ENCODE measurements at places on chromosomes 7 and 10.

GRCh38 chr7:139857791-139858190 is 28.7 kb downstream of the TBXAS1 start:
- no peak for DNase-seq

GRCh38 chr10:12796401-12797160 is 204.9 kb downstream of the CCDC3 start:
- DNase-seq: no peak

GRCh38 chr7:128791972-128792327 is 182 bp downstream of the CCDC136 start:
- no peak for DNase-seq

DNA sequence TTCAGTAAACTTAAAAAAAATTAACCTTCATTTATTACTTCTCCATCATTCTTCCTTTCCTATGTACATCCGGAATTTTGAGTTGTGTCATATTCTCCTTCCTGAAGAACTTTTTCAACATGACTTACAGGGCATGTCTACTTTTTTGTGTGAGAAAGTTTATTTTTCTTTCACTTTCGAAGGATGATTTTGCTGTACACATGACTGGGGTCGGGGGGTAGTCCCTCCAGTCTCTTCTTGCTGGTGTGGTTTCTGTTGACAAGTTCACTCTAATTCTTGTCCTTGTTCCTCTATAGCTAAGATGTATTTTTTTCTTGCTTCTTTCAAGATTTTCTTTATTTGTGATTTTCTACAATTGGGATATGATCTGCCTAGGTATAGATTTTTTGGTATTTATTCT is 55.8 kb downstream of the INPP5A start:
- peak; percentile 74 for DNase-seq

Data from germinal center (tissue), 1 donor.